ENCODE measurements at places on chromosomes 2 and 18. TPM values are rescaled to one million over a fixed set of nuclear protein-coding genes. Genes with fewer than 3 reads are reported as not detected.

DNA sequence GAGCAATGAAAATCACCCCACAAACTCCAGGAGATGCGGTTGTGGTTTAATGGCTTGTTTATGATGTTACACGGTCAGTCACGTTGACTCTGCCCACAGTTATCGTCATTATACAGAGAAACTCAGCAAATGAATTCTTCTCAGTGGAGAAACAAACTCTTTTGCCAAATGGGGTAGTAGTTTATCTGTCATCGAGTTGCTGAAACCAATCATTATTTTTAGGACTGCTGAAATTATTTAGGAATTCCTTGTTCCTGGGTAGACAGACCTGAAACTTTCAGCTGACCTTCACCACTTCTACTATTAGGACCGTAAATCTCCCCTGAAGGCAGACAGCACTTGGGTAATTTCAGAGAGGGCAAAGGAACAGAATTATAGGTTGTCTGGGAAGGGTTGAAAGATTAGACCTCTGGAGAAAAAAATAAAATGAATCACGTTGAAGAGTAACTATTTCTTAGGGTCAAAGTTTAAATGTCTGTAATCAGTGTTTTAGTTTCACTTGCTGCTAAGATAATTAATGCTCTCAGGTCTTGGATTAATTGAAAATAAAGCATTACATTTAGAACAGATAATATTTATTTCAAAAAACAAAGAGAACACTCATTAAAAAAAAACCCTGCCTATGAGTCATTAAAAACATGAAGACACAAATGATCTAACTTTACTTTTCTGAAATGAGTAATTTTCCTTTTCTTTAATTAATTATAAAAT, 52.1 kb upstream of the LYPD6 start:
- no peaks in the 10 kb centered on the region for H3K4me1 ChIP-seq
- no peaks in the 10 kb centered on the region for H3K36me3 ChIP-seq
- no peak for DNase-seq
- H3K27me3 ChIP-seq: peaks cover 3% of the 10 kb centered on the region
- H3K27ac ChIP-seq: no peak overlapping the region

- H3K4me3 ChIP-seq: no peak overlapping the region
- no peak overlapping the region for H3K27ac ChIP-seq
- peaks cover 26% of the 10 kb centered on the region for H3K27me3 ChIP-seq
- peaks cover 10% of the 10 kb centered on the region for H3K4me1 ChIP-seq
- no peak for DNase-seq
Observed at GRCh38 chr18:55592106-55592505, 4.1 kb upstream of the TCF4 start.

GALNT3 gene
- total RNA-seq: 5.0 TPM

REG3A gene
- total RNA-seq: not detected

Data from activated naive CD8-positive, alpha-beta T cell treated with anti-CD3 and anti-CD28 coated beads, Interleukin-2, amount 10 ng/mL, durations not matched to agents 7 days and 5 days (primary cell).